ENCODE measurements at places on chromosomes 13 and 19.

DNA sequence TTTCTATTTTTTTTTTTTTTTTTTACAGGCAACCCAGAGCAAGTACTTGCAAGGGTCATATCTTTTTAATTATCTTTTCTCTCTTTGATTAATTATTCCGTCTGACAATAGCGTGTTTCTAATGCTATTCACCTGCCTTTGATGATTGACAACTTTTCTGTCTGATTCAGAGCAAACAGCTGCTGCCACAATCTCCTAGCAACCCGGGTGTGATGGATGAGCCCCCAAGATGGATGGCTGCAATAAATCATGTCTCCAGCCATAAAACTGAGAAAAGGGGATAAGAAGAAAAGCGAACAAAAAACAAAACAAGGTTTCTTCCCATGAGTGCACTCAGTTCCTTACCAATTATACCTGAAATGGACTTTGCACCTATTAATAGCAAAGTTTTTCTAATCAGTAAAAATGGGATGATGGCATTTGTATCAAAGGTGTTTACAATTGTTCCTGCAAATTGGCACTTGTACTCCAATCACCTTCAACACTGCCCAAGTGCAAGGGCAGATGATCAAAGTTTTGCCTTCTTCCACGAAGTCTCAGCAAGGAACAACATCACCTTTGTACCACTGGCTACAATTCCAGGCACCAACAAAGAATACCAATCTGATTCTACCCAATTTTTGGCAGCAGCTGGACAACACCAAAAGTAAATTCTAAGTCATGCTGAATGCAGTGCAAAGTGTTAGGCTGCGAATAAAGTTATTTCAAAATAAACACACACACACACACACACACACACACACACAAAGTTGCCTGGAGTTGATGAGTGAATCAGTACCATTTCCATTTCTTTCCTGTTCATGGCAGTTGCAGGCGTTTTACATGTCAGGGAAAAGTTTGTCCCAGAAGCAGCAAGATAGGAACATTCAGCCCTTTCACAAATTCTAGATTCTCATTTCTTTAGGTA, 12.0 kb downstream of the TSHZ3 start:
- DNase-seq = no peak

- DNase-seq = no peak
Measured at GRCh38 chr13:71866335-71867130, 471 bp downstream of the DACH1 start.

GRCh38 chr13:43347877-43348276, 324.5 kb downstream of the DNAJC15 start:
- DNase-seq = no peak

DNA sequence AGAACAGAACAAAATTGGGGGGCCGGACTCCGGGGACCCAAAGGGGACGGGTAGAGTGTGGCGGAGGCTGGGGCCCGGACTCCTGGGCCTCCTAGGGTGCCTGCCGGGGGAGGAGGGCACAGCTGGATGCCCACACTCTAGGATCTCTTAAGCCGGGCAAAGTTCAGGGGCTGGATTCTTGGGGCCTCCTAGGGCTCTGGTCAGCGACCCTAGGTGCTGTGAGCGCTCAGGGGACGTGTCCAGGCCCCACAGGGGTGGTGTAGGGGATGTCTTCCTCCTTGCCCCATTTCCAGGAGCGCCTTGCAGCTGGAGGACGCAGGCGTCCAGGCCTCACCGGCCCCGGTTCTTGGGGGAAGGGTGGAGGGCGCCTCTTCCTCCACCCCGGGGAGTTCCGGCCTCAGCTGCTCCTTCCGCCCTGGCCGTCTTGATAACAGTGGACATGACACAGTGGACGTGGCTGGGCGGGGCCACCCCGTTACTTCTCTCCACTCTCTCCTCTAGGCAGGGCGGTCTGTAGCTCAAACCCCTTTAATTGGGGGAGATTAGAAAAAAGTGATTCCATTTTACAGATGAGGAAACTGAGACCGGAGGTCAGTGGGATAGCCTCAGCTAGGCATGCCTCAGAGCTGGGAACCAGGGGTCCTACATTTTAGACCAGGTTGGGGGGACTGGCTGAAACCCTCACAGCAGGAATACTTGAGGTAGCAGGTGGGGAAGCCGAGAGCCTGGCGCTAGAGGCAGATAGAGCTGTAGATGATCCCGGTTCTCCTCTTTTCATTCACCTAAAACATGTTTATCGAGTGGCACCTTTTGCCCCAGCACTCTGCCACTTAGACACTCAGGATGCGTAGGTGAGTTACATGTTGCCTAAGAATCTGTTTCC, 705 bp downstream of the STXBP2 start:
- DNase-seq = no peak

DNA sequence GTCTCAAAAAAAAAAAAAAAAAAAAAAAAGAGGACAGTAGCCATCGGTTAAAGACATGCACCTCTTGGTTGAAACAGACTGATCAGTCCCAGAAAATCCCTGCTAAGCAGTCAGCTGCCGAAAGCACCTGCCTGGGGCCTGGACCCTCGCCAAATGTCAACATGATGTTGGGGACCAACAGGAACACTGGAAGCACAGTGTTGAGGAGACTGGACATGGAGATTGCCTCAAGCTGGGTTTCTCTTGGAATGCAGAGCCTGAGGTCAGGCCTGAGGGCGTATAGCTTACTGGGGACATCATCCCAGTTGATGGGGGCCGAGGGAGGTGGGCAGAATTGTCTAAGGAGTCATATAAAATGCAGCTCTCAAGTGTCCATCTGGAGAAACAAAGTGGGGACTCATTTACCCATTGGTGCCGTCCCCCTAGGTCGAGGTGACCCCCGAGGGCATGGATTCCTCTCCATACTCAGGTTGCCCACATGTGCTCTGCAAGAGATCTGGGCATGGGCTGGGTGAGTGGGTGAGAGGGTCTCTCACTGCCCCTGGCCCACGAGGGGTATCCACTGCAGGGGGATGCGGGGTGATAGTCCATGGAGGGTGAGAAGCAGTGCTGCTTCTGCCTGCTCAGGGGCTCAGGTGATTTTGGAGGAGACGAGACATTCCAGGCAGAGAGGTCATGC, 164.5 kb downstream of the URI1 start:
- DNase-seq = no peak

DNA sequence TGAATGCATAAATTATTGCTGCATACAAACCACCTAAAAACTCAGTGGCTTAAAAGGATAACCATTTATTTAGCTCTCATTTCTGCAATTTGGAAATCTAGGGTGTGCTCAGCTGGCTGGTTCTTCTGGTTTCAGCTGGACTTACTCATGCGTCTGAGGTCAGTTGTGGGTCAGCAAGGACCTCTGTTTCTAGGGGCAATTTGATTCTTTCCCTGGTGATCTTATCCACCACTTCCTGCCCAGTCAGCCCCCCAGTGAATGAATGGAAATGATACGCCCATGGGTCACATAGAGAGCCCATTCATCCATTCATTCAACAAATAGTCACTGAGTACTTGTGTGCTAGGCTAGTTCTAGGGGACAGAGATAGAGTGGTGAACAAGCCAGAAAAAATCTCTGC, 9.9 kb downstream of the FXYD5 start:
- no peak for DNase-seq

All from LHCN-M2 (cell line).